ENCODE measurements at places on chromosomes 5 and 9.
A peak's percentile ranks its signal among the peaks of the same experiment; 100 is the strongest.

DNA sequence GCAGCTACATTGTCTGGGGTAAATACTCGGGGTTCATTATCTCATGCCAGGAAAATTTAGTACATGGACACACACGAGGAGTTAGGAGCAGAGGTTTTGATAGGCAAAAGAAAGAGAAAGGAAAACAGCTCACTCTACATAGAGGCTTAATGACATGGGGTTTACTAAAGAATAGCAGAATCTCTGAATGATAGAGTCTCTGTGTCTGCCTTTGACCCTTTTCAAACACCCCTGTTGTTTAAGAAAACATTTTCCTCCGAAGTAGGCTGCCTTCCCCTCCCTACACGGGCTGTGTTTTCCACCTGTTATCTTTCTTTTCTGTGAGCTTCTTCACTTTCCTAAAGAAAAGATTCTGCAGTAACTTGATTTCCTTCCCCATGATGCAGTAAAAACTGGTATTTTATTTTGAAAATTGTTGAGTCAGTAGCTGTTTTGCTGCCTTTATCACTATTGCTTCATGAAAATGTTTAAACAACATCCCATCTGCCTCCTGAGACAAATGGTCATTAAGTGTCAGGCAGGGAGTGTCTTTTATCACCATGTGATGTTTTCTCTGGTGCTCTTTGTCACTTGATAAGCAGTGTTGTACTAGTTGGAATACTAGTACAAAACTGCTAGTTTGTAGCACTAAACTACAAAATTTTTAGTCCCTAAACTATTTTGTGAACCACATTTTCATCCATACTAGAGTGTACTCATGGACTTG is 76.6 kb downstream of the PPIC start:
- no peak for DNase-seq

DNA sequence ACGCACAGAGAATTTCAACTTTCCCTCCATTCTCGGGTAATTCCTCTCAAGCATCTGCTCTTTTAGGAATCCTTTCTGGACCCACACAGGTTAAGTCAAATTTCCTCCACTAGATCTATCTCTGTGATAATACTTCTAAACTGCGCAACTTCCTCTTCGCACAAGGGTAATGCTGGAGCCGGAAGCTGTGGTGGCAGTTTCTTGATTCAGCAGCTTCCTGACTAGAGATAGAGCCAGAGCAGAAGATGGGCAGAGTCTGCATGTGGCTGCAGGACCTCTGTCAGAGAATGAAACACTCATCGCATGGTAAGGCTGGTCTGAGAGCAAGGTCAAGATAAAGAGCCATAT is 11.1 kb upstream of the CDC42SE2 start:
- peak; percentile 80 for DNase-seq

DNA sequence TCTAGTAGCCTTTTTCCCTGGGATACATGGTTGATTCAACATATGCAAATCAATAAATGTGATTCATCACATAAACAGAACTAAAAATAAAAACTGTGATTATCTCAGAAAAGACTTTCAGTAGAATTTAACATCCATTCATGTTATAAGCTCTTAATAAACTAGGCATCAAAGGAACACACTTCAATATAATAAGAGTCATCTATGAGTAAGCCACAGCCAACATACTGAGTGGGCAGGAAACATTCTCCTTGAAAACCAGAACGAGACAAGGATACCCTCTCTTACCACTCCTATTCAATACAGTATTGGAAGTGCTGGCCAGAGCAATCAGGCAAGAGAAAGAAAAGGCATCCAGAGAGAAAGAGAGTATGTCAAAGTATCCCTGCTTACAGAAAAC is 239.9 kb downstream of the ATPSCKMT start:
- DNase-seq, result no peak

- DNase-seq, result no peak
Measured at GRCh38 chr5:6902094-6902493, 188.9 kb downstream of the TENT4A start.

- DNase-seq, result no peak
Measured at GRCh38 chr9:131748411-131748955, 8.6 kb upstream of the RAPGEF1 start.

- DNase-seq, result no peak
Measured at GRCh38 chr5:178427576-178428197, 162.5 kb downstream of the COL23A1 start.

DNA sequence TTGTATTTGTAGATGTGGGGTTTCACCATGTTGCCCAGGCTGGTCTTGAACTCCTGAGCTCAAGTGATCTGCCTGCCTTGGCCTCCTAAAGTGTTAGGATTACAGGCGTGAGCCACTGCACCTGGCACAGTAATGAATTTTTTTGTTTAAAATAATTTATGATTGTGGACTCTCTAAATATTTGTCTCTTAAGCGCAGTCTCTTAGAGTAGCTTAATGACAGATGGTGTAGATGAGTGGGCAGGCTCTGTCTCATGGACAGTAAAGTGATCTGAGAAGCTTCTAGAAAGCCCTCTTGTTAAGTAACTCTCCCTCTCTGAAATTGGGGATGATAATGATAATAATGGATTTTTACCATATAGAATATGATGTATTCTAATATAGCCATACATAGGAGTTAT is 47.5 kb upstream of the KIAA1958 start:
- no peak for DNase-seq

GRCh38 chr5:171855798-171856763 is 70.5 kb downstream of the SMIM23 start:
- no peak for DNase-seq

DNA sequence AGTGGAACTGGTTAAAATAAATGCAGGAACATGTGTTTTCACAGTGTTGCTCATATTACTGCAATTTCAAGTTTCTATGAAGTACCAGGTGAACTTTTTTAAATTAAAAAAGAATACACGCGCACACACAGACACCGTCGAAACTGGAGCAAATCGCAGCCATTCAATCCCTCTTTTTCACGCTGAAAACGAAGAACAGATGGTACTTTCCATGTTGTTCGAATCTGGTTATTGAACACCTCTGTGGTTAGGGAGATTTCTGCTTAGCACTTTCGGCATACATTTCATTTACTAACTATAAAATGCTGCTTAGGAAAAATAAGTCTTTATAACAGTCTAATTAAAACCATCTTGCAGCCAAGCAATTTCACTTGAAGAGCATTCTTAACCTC is 6.8 kb downstream of the ZNF608 start:
- no peak for DNase-seq

DNA sequence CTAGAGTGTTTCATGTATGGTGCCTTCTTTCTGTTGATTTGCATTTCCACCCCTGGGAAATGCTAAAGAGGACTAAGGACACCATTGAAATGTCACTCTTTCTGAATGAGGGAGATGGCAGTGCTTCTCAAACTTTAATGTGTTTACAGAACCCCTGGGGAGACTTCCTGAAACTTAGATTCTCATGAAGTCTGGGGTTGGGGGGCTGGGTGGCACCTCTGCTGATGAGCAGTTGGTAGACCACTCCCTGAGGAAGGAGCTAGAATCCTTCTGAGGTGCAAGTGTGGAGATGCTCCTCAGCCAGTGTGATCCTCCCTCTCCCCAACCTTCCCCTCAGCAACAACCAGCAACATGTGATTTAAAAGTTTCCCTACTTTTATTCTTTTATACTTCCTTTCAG is 546.8 kb downstream of the LRRC70 start:
- no peak for DNase-seq

DNA sequence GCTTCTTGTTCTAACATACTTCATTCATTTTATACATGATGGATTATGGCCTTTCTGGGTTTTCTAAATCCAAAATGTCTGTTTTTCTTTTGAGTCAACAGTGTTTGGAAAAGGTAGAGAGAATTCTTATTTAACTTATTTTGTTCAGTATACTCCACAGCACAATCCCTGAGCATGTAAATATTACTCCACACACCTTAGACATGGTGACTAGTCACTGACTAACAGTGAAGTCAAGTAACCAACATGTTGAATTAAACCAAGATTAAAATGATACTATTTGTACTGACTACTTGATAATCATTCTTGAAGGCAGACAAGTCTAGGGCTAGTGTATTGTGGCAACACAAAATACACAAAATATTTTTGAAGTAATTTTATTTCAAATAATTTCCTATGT is 55.0 kb downstream of the HAPLN1 start:
- DNase-seq, result no peak

DNA sequence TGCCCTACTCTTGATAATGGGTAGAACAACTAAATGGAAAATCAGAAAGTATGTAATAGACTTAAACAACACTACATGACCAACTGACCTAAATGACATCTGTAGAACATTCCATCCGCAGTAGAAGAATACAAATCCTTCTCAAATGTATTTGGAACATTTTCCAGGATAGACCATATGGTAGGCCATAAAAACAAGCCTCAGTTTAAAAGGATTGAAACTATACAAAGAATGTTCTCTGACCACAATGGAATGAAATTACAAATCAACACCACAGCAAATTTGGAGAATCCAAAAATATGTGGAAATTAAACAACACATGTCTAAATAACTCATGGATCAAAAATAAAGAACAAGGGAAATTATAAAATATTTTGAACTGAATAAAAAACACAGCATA is 189.2 kb downstream of the NDUFS4 start:
- no peak for DNase-seq

DNA sequence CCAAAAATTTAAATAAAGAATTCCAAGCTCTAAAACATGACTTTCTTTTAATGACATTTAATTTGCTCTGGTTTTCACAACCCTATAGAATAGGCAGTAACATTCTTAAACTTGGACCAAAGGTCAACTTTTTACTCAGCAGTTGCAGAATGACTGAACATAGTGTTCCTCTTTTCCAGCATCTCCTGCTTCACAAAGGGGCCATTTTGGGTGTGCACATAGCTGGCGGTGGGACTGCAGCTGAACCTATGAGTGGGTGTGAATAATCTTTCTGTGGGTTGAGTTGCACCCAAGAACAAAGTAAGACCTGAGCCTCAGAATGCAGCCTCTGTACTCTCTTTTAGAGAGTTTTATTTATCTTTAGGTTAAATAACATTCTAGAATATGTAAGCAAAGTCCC is 96.9 kb upstream of the HAPLN1 start:
- no peak for DNase-seq

DNA sequence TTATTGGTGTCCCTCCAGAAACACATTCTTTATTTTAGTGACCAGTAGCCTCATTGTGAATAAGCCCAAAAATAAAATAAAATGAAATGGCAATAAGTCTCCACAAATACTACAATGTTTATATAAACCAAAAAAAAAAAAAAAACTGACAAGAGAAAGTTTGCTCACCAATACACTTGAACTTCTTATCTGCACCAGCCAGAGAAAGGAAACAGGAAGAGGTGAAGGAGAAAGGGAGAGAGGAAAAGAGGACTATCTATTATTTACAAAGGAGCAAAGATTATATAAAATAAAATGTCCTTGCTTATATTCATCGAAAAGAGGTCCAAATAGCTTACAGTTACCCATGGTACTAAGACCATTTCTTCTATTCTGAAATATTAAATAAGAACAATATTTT is 176.4 kb upstream of the CCNG1 start:
- no peak for DNase-seq

- no peak for DNase-seq
Measured at GRCh38 chr5:128304791-128305190, 221.2 kb downstream of the SLC12A2 start.

GRCh38 chr9:12439267-12439666 is 253.9 kb upstream of the TYRP1 start:
- DNase-seq, result no peak

- DNase-seq, result no peak
Measured at GRCh38 chr5:98804066-98804465, 30.6 kb downstream of the RGMB start.

DNA sequence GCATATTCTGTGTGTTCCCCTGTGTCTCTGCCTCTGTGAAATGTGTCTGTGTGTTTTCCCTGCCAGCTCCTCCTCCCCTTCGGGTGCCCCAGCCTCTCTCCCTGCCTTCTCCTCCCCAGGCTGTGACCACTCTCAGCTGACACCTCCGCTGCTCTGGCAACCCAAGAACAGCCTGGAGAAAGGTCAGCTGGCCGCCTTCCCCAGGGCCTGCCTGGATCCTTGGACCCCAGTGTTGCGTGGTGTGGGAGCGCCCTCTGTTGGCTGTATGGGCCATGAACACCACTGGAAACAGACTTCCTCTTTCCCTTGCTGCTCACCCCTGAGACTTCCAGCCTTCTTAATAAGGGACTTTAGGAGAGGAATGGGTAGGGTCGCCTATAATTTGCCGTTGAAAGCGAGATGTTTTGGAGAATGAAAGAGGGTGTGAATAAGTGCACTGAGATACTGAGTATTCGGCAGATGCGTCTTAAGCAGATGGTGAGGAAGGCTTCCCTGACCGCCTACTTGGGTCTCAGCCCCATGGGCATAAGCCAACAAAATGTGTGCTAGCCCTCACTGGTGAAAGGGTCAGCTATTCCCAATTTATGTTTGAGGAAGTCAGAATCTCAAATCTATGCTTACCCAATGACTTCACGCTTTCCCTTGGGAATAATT is 114.9 kb upstream of the TRIM32 start:
- peak; percentile 28 for DNase-seq

DNA sequence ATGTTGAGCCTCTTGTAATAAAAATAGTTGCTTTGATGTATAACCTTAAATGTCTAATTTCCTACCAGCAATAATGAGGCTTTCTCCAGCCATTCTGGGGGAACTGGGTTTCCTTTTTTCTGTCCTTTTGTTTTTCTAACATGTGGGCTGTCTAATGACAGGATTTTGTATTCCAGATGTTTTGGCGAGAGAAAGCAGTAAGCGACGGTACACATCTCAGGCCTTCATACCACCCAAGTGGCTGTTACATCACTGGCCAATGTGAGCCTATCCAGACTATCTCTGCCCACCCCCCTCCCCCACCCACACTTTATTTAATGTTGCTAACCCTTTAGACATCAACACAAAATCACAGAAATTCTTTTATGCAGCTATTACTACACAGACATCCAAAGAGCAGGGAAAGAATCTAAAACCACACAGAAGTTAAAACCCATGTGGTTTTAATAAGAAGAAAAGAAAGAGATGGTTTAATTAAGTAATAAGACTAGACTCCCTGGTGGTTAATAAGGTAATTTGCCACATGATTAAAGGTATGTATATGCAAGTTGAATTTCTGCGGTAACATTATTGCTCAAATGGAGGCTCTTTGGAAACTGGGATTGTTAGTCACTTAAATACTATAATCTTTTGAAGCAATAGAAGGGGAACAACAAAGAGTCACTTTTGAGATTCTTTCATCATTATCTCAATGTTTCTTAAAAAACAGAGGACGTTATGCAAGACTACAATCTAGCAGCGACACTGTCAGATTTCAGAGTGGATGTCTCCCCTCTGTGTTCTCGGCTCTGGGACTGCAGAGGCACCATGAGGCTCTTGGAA is 365.1 kb downstream of the ENC1 start:
- no peak for DNase-seq

GRCh38 chr5:175319199-175319598 is 124.8 kb downstream of the DRD1 start:
- no peak for DNase-seq

GRCh38 chr9:99057665-99058625 is 47.0 kb upstream of the TGFBR1 start:
- peak; percentile 71 for DNase-seq

DNA sequence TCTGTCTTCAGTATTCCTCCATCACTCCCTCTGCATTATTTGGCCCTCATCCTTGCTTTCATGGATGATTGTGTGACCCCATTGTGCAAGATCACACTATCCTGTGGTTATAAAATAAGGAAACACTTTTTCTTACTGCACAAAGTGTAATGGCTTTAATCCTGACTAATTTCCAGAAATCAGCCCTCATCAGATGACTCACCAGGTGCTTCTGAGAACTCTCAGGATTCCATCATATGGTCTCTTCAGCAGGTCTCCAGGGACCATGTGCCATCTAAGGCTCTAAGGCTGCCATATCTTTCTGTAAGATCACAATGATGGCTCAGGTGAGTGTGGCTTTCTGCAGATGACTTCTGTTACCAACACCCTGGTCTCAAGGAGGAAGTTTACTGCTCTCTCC is 27.3 kb upstream of the FER start:
- no peak for DNase-seq
